ENCODE measurements at places on chromosomes 5 and 9.

DNA sequence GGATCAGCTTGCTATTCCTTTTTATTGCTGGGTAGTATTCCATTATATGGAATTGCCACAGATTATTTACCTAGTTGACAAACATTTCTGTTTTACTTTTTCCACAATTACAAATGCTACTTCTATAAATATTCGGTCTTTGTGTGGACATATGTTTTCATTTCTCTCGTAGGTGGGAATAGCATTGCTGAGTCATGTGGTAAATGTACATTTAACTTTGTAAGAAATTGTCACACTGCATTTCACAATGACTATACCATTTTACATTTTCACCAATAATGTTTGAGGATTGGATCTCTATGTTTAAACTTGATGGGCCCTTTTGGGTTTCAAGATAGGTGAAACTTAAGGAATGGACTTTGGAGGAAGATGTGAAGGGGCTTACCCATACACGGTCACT is 19.7 kb downstream of the RAI14 start:
- DNase-seq, result no peak

DNA sequence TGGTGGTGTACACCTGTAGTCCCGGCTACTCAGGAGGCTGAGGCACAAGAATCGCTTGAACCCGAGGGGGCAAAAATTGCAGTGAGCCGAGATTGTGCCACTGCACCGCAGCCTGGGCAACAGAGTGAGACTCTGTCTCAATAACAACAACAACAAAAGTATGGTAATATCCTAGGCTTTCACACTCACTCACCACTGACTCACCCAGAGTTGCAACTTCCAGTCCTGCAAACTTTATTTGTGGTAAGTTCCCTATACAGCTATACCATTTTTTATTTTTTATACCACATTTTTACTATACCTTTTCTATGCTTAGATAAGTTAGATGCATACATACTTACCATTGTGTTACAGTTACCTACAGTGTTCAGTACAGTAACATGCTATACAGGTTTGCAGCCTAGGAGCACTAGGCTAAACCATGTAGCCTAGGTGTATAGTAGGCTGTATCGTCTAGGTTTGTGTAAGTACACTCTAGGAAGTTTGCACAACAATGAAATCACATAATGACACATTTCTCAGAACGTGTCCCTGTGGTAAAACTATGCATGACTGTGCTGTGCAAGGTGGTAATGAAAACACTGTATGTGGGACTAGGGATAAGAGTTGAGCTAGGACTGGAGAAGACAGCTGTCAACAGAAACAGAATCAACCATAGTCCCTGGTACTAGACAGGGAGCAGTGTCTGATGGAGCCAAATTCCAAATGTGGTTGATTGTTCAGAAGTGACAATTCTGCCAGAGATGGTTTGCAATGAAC is 109.5 kb upstream of the RAD23B start:
- DNase-seq, result no peak

DNA sequence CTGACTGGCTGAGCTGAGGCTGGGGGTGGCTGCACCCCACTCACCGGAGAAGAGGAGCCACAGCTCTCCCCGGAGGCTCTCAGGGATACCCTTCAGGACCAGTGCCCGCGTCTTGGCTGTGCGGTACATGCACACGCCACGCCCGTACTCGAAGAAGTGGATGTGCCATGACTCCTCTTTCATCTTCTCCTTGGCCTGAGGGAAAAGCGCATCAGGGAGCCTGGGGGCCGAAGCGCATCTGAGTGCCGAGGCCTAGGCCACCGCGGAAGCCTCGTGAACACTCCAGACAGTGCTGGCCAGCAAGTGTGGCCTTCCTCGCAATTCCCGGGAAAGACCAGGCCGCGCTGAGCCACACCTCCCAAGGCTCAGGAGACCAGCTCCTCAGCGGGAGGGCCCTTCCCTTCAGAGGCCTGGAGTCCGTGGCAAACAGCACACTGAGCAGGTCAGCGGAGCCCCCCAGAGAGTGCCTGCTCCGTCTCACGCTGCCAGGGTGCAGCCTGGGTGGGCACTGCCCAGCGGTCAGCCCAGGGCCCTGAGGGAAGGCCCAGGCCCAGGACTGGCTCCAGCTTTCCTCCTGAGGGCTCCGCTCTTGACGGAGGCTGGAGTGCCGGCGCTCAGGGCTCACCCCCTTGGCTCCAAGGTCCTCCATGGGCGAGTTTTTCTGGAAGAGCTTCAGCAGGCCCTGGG is 20.5 kb upstream of the MRNIP start:
- no peak for DNase-seq

GRCh38 chr9:112007575-112008240 is 111.1 kb downstream of the UGCG start:
- DNase-seq, result no peak

- DNase-seq, result no peak
These were observed 632.6 kb upstream of the WWC1 start for GRCh38 chr5:167658889-167659288.

GRCh38 chr9:99016681-99017387 is 73.1 kb downstream of the COL15A1 start:
- DNase-seq, result no peak

DNA sequence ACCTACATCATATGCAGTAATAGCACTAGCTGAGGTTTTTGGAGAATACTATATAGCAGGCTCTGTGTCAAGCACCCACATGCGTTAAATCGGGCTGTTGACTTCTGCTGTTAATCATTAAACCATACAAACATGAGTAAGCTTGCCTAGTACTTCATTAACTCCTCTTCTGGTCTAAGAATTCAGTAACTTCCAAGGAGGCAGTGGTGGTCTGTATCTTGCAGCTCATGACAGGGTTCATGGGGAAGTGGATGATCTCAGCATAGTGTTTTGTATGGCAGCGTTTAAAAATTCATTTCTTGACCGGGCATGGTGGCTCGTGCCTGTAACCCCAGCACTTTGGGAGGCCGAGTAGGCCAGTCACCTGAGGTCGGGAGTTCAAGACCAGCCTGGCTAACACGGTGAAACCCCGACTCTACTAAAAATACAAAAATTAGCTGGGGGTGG is at the start of gene HAVCR1:
HAVCR1 (minus strand) TSS at position 24 of the 447 bp plus-strand sequence. CDS start 1,173 bp downstream, outside the sequence.
- no peak for DNase-seq

DNA sequence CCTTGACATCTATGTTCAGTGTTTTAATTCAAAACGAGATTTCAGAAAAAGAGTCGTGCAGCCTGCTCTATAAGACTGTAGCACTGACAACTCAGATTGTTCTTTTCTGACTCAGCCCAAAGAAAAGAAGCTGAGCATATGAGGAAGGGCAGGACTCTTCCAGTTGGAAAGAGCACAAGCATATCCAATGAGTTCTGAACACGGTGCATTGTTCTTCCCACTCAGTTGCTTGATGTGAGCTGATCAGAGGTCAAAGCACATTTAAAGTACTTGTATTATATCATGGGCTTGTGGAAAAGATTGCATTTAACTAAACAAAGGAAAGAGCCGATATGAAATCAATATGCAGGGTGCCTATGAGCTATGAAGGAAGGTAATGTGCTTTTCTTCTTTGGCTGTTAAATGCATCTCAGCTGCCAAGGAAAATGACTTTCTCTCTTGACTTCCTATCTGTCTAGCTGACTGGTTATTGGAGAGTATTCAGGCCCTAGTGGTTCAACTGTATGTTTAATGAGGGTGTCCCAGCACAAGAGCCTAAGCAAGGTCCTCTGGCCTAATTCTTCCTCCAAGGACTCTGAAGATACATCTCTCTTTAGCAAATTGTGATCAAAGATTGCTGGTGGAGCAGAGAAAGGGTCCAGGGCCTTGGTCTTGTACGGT is 226.6 kb upstream of the PPP1R2B start:
- DNase-seq, result no peak

- DNase-seq, result no peak
These were observed 861 bp downstream of the PCDHGB5 start for GRCh38 chr5:141398608-141399007.

DNA sequence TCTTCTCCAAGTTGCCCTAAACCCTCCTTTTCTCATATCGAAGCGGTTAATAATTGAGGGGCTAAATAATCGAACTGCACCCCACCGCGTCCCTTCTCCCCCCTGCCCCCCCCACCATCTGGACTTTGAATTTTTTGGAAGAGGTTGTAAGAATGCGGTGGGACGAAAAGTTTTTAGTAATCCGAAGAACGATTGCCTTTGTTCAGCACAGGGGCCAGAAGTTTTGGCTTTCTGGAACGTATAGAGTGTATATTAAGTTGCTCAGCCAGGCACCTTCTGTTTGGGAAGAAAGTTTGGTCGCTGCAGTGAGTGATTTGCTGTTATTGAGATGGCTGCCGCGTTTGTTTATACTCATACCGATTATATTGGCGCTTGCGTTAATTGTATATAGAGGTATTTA is 518 bp downstream of the ERBIN start:
- peak; percentile 57 for DNase-seq
